ENCODE measurements at places on chromosomes 13 and 19.

DNA sequence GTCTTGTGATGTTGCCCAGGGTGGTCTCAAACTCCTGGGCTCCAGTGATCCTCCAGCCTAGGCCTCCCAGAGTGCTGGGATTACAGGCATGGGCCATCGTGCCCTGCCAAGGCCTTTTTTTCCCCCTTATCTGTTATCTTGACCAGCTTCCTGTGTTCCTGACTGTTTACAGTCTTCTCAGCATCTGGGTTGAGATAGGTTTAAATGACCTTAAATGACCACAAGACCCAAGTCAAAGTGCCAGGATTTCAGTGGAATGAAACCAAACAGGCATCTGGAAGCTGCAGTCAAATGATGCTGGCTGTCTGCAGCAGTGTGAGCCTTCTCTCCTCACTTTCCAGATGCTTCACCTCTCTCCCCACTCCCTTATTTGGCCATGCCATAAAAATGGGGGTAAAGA, 114.2 kb upstream of the CLDN10 start:
- DNase-seq = no peak

- DNase-seq = no peak
Observed at GRCh38 chr13:98992355-98992754, 14.5 kb upstream of the DOCK9 start.

- DNase-seq = no peak
Observed at GRCh38 chr19:4580021-4580901, 20.8 kb upstream of the SEMA6B start.

GRCh38 chr13:28355822-28356371, 139.0 kb downstream of the FLT1 start:
- DNase-seq = no peak

- DNase-seq = no peak
Observed at GRCh38 chr13:83340170-83340569, 542.1 kb downstream of the SLITRK1 start.

DNA sequence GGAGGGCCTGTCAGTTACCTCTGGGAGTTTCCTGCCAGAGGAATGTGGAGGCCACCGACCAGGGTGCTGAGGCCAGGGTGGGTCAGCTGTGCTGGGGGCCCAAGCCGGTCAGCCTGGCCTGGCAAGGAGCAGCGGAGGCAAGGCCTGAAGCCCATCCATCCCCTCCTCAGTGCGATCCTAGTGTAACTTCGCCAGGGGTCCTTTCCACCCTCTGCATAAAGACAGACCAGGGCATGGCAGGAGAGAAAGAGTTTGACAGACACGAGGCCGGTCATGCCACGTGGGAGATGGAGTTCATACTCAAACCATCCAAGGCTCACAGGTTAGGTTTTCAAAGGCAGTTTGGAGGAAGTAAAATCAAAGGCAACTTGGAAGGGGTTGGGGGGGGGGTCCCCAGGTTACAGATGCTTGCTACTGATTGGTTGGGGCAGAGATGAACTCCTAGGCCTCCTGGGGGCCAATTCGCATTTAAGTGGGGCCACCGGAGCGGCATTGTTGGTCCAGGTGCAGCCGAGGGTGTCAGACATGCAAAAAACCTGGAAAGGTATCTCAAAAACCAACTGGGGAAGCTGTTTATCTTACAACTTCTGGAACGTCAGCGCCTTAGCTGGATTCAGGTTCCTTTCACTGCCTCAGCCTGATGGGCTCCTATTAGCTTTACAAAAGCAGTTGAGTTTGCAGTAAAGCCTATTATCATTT, 36.8 kb upstream of the DPRX start:
- no peak for DNase-seq

DNA sequence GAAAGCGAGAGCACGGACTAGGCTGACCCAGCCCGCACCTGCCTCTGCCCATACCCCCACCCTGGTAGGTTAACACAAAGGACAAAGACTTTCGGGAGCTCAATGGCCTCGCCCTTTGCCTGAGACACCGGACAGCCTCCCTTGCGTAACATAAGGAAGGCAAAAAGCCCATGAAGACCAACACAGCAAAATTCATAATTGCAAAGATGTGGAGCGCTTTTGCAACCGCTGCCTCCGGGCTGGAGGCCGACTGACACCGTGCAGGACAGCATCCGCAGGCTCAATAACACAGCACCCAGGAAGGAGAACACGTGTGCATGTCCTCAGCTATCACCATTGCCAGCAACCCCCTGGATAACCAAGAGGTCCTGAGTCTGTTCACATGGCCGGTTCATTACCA, 15.4 kb downstream of the LILRA1 start:
- DNase-seq = no peak

Measured in COR-L47 (cell line).